Activated CD4-positive, alpha-beta T cell treated with anti-CD3 and anti-CD28 coated beads for 24 hours (primary cell): ENCODE measurements at places on chromosomes 7 and 10.

- DNase-seq = no peak
Measured at GRCh38 chr7:158748335-158748734, 43.7 kb upstream of the NCAPG2 start.

- no peak for DNase-seq
Measured at GRCh38 chr10:46536781-46537180, 19.7 kb downstream of the GPRIN2 start.

DNA sequence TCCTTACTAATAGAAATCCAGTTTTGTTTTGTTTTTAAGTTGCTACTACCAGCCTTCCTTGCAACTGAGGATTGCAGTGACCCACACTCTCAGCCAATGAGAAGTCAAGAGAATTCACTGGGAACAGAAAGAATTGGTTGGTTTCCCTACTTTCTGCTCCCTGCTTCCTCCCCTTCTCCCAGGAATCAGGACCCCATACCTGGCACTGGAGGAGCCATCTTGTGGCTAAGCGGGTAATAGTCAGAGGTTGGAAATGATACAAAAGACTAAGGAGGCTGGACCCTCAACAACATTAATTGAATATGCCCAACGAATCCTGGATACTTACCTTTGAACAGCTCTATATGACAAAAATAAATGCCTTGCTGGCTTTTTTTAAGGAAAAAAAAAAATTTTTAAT, 6.3 kb downstream of the TMEM176A start:
- no peak for DNase-seq

- DNase-seq = no peak
Measured at GRCh38 chr7:128892521-128893250, 17.8 kb downstream of the KCP start.

GRCh38 chr7:117062300-117062699, 109.0 kb downstream of the ST7 start:
- no peak for DNase-seq

DNA sequence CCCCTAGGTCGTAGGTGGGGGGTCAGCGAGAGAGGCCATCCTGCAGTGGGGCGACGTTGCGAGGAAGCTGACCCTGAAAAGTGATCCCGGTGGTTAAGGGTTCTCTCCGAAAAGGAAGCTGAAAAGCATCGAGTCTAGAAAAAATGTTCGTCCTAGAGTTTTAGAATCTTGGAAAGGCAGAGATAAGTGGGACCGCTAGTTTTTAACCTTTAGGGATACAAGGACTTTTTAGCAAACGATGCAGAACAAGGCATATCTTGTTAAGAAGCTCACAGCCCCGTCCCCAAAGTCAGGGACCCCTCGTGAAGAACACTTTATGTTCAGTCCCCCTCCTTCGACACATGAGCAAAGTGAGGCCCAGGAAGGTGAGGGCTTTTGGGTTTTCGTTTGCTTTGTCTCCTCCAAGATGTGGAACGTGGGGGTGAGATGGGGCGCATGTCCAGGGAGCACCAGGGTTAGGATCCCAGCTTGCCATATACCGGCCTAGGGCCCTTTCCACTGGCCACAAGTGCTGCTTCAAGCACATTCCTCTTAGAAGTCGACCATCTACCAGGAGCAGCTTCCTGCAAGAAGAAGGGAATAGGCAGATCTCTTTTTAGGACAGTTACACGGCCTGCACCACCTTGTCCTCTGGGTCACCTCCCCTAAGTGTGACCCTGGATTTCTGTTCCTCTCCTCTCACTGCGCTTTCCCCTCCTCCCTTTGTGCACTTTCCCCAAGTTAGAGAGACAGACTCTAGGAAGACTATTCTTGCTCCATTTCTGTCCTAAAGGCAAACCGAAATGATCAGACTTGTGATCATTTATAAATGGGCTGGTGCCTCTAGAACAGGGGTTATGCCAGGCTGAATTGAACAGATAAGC, 969 bp downstream of the SLC35G1 start:
- DNase-seq = no peak

DNA sequence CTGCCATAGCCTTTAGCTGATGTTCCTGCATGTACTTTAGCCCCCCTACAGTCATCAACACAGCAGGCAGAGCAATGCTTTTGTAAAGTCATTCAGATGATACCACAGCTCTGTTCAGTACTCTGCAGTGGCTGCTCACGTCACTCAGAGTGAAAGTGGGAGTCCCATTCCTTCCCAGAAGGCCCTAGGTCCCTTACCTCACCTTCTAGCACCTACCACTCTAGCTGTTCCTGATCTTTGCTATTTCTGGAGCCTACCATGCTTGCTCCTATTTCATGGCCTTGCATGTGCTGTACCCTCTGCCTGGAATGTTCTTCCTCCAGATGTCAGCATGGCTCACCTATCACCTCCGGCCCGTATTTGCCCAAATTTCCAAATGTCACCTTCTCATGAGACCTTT, 94.4 kb upstream of the PRR15 start:
- no peak for DNase-seq

DNA sequence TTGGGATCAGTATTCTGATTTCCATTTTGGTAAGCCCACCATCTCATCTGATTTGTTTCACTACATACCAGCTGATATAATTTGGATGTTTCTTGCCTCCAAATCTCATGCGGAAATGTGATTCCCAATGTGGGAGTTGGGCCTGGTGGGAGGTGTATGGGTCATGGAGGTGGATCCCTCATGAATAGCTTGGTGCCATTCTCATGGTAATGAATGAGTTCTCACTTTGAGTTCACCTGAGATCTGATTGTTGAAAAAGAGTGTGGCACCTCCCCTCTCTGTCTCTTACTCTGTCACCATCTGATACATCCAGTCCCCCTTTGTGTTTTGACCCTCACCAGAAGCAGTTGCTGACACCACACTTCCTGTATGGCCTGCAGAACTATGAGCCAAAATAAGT, 347.3 kb downstream of the ARL4A start:
- DNase-seq = no peak

DNA sequence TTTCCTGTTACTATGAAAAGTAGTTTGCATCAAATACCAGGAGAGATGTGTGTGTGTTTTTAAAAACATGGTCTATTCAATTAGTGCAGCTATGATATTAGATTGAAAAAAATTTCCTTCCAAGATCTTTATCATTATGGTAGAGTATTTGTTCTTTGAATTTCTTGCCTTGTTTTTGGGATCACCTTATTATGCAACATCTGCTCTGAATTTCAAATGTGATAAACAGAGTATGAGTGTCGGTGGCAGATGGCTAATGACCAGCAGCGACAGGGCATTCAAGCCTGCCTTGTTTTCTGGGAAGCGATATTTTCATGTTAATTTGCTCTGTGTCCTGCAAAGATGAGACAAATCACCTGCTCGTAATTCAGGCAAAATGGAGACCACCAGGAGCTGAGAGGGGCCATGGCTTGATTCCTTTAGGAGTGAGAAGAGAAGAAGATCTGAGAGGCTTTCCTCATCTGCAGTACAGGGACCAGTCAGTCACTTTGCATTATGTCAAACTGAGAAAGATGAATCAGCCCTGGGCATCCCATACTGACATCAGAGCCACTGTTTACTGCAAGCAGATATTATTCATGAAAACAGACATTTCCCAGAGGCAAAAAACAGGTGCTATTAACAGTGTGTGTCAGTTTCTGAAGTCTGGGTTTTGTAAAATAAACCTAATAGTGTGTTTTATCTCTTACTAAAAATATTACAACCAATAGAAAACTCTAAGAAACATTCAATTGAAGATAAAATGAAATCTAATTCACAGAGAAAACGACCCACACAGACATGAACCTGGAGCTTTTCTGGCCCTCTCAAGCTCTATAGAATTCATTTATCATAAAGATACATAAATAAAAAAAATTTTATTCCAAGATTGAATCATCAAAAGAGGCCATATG, 67.6 kb downstream of the CDK6 start:
- no peak for DNase-seq

DNA sequence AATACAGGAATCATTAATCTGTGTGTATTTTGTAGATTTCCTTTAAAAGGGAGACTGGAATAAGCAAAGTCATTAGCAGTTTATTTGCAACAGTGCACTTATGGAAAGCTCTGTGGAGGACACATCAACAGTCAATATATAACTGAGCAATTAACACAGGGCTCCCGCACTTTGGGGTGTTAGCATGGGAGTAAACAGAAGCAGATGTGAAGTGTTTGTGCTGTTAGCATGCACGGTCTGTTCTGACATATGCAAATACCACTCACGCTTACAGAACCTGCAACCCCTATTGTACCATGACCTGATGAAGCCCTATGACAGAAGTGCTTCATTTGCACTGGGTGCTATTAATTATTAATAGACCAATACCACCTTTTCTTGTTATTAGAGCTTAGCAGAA, 118.9 kb downstream of the PPP1R3A start:
- DNase-seq = no peak

DNA sequence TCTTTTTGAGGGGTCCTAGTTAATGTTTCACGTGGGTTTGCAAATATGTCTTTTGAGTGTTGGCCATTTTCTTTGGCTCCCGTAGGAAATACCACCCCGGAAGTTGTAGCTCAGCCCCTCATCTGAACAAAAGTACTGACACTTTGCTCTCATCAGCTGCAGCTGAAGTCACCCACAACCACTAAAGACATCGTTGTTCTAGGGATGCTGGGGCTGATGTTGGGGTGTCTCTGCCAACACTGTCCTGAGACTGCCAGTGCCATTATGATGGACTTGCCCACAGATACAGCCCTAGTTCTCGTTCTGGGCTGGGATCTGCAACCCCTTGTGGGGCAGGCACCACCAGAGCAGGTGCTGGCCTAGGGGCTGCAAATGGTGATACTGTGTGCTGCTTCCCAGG, 82.6 kb upstream of the ARHGAP21 start:
- no peak for DNase-seq

GRCh38 chr7:118311121-118311836, 86.8 kb downstream of the ANKRD7 start:
- no peak for DNase-seq

DNA sequence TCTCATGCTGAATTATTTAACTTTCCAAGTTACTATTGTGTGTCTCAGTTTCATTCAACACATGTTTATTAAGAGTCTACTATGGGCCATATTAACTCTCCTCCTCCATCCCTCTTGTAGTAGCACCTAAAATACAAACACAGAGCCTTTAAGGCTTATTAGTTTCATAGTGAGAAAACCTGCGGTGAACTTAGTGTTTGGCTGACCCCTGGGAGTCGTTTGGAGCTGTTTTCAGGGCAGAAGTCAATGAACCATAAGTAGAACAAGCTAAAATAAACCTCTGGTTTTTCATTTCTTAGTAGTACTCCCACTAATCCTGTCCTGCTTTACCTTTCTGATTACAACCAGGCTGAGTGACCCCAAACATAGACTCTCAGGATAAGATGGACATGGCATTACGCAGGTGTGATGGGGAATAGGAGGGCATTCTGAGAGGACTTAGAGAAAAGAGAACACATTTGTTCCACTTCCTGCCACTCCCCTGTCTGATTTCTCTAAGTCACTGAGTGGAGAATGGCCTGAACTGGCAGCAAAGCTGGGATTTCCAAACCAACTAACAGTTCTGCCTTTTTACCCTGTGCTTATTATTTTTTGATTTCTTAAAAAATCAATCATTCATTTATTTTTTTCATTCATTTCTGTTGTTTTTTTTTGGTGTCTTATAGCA, 74.5 kb downstream of the LRMDA start:
- no peak for DNase-seq

- no peak for DNase-seq
Measured at GRCh38 chr10:51821045-51821444, 121.7 kb upstream of the CSTF2T start.

GRCh38 chr7:158289761-158290523, 297.7 kb downstream of the PTPRN2 start:
- DNase-seq = no peak

DNA sequence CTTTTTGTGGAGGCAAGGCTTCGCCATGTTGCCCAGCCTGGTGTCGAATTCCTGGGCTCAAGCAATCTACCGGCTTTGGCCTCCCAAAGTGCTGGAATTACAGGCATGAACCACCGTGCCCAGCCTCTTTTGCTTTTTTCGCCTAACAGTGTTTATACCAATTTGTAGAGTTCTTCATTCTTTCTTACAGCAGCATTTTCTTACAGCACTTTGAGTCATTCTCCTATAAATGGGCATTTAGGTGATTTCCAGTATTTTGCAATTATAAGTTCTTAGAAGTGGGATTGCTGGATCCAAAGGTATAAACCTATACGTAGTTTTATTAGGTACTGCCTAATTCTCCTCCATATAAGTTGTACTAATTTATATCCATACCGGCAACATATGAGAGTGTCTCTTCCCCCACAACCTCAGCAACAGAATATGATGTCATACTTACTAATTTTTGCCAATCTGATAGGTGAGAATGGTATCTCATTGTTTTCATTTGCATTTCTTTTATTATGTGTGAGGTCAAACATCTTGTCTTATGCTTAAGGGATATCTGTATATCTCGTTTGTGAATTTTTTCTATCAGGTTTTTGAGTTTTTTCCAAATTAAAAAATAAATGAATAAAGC, 39.1 kb downstream of the SUFU start:
- no peak for DNase-seq

- no peak for DNase-seq
Measured at GRCh38 chr7:87853237-87853864, 22.8 kb downstream of the SLC25A40 start.

- DNase-seq = no peak
Measured at GRCh38 chr10:15748126-15748525, 28.4 kb upstream of the ITGA8 start.

- no peak for DNase-seq
Measured at GRCh38 chr7:155785536-155785935, 26.7 kb downstream of the SHH start.

- DNase-seq = no peak
Measured at GRCh38 chr7:100719523-100720278, 567 bp upstream of the EPO start.

DNA sequence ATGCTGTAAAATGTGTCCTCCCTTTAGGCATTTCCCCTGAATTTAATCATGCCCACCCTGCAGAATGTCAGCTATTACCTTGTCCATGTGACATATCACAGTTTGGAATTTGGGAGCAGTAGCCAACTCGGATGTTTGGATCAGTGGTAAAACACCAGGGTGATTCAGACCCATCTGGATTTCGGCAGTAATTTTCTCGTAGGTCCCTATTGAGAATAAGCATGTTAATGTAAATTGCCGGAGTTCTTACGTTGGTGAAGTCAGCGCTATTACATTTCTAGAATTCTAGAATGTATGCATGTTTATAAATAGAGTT, 44.1 kb downstream of the HGF start:
- no peak for DNase-seq

DNA sequence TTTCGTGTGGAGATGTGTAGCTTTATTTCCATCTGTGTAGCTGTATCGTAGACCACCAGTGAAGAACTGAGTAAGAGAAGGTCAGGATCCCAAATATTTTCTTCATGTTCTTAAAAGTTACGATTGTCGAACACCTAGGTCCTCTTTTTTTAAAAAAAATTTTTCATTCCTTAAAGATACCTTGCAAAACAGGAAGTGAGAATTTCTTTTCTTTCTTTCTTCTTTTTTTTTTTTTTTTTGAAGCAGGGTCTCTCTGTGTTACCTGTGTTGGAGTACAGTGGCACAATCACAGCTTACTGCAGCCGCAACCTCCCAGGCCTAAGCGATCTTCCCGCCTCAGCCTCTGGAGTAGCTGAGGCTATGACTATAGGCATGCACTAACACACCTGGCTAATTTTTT, 60.8 kb downstream of the PHTF2 start:
- DNase-seq = no peak

GRCh38 chr7:94923412-94923811, 16.0 kb downstream of the PPP1R9A start:
- DNase-seq = no peak
